T-helper 9 cell (primary cell): ENCODE measurements at places on chromosomes 11 and 22.

- DNase-seq = no peak
These were observed 248.8 kb downstream of the RAB38 start for GRCh38 chr11:87926250-87926970.

DNA sequence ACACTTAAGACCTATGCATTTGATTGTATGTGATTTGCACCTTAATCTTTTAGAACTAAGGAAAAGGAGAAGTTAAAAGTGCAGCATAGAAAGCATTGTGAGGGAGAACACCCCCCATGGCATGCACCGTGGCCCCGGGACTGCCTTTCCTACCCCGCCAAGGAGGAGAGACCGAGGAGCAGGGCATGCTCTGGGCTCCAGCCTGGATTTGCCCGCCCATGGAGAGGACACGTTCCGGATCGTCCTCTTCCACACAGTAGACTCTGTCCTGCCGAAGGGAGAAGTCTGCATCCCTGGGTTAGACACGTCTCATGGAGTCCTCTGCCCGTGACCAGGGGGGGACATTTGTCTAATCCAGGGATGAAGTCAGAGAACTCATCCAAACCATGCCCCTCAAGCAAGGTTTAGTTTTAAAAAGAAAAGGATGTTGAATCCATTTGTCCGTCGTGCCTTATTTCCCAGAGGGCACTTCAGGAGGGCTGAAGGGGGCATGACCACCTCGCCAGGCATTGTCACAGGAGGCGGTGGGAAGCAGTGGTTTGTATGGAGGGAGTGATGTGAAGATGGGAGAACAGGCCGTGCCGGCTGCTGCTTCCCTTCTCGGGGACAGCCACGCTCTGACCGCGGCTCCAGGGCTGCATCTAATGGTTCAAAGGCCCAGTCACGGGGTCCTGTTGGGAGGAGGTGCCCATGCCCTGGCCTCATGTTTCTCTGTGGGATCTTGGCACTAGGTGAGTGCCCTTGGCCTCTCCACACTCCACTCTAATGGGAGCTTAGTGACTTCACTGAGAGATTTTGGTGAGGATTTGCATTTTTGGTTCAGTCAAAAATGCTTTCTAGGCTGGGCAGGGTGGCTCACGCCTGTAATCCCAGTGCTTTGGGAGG, 66.2 kb upstream of the GAL start:
- DNase-seq = no peak

- no peak for DNase-seq
These were observed 492.6 kb upstream of the CADM1 start for GRCh38 chr11:115996808-115997188.

- DNase-seq = peak; percentile 43
These were observed 11.0 kb downstream of the MPZL3 start for GRCh38 chr11:118240999-118241763.

- DNase-seq = no peak
These were observed 96.5 kb downstream of the SHANK2 start for GRCh38 chr11:71155846-71156245.

DNA sequence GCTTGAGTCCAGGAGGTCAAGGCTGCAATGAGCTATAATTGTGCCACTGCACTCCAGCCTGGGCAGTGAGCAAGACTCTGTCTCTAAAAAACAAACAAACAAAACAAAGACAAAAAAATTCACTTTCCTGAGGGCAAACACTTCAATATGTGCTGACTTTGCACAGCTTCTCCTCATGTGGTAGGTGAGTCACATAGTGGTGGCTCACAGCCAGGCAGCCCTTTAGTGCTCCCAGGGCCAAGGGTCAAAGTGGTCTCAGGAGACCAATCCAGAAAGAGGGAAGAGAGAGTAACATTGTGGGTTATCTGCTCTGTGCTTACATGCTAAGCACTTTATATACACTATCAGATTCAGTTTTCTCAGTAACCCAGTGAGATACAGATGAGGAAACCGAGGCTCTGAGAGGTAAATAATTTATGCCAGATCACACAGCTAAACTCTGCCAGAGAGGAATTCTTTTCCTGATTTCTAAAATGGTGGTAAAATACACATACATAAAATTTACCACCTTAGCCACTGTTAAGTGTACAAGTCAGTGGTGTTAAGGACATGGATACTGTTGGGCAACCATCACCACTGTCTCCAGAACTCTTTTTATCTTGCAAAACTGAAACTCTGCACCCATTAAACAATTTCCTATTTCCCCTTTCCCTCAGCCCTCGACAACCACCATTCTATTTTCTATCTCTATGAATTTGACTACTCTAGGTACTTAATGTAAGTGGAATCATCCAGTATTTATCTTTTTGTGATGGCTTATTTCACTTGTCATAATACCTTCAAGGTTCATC, 231.7 kb upstream of the NARS2 start:
- no peak for DNase-seq

DNA sequence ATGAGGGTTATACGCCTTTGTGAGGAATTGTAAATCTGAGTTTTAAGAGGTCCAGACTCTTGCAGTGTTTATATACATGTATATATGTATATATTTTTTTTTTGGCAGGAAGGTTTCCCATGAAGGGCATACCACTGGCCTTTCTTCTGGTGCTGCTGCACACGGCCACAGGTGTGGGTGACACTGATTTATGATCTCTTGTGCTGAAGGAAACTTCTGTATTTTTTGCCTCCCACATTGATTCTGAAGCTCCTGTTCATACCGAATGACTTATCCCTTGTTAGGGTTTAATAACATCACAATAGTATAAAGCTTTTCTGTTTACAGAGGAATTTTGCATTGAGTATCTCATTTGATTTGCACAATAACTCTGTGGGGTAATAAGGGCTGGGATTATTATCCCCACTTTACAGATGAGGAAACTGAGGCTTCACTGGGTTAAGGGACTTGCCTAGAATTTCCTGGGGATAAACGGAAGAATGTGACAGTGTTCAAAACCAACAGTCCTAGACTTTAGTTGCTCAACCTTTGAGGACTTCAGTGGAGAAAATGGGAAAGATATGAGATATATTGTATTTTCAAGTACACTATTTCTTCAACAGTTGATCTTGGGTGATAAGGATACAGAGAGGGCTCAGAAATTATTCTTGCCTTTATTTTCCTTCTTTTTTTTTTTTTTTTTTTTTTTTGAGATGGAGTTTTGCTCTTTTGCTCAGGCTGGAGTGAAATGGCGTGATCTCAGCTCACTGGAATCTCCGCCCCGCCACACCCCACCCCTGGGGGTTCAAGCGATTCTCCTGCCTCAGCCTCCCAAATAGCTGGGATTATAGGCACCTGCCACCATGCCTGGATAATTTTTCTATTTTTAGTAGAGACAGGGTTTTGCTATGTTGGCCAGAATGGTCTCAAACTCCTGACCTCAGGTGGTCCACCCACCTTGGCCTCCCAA, 70.1 kb downstream of the MICAL2 start:
- no peak for DNase-seq

DNA sequence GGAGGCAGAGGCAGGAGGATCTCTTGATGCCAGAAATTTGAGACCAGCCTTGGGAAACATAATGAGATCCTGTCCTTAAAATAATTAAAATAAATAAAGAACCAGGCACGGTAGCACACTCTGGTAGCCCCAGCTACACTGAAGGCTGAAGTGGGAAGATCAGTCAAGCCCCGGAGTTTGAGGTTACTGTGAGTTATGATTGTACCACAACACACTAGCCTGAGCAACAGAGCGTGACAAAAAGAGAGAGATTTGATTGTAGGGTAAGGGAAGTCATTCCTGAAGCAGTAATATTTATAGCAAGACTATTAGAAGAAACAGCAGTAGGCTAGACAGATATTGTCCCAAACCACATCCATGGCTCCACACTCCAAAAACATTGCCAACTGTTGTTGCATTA, 1408.4 kb upstream of the TENM4 start:
- DNase-seq = no peak

GRCh38 chr22:47019012-47019790, 256.8 kb downstream of the TBC1D22A start:
- no peak for DNase-seq

GRCh38 chr22:39457198-39457555, 365 bp downstream of the MGAT3 start:
- no peak for DNase-seq
